ENCODE measurements at places on chromosomes 11 and 22.

GRCh38 chr22:41619979-41620588 lies 759 bp downstream of the DESI1 start:
- no peak for DNase-seq

DNA sequence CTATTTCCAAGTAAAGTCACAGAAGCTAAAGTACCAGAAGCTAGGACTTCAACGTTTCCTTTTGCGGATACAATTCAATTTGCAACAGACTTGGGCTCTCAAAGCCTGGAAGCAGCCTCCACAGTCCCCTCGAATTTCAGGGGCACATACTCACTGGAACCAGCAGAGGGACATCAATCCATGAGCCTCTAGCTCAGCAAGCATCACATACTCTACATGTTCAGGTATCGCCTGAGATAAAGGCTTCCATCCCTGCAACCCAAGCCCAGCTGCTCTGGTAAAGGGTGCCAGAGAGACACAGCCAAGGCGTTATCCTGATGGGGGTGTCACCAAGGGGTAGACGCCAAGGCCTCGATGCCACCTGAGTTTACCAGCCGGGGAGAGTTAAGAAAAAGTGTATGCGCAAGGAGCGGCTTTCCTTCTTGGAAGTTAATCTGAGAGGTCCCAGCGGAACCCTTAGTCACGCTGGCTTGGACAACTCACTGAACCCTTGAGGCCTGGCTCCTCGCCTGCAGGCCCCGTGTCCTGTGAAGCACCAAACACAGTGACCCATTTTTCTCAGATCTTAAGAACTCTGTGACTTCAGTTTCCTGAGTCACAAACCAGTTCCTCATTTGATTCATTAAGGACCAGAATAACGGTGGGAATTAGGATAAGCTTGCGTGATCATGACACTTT lies 13.0 kb downstream of the LTO1 start:
- DNase-seq: no peak

- no peak for DNase-seq
These were observed at the start of gene BACE1-AS for GRCh38 chr11:117290809-117291396. Gene BACE1-AS, plus strand, starts transcription at chr11:117291346.

DNA sequence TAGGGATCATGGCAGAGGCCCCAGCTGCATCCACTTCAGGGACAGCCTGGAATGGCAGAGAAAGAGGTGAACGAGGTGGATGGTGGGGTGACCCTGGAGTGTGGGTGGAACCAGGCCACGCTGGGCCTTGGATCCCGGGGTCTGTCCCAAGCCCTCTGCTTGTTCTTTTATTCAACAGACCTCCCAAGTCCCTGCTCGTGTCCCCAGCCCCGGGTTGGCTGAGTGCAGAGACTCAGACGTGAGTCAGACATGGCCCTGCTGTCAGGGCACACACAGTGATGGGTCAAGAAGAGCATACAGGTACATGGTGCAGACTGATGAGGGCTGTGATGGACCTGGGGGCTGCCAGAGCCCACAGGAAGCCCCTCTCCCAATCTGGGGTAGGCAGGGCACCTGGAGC lies 6.6 kb downstream of the ARHGAP8 start:
- DNase-seq: no peak

- DNase-seq: no peak
These were observed 108.6 kb downstream of the LARGE1 start for GRCh38 chr22:33811686-33812085.

DNA sequence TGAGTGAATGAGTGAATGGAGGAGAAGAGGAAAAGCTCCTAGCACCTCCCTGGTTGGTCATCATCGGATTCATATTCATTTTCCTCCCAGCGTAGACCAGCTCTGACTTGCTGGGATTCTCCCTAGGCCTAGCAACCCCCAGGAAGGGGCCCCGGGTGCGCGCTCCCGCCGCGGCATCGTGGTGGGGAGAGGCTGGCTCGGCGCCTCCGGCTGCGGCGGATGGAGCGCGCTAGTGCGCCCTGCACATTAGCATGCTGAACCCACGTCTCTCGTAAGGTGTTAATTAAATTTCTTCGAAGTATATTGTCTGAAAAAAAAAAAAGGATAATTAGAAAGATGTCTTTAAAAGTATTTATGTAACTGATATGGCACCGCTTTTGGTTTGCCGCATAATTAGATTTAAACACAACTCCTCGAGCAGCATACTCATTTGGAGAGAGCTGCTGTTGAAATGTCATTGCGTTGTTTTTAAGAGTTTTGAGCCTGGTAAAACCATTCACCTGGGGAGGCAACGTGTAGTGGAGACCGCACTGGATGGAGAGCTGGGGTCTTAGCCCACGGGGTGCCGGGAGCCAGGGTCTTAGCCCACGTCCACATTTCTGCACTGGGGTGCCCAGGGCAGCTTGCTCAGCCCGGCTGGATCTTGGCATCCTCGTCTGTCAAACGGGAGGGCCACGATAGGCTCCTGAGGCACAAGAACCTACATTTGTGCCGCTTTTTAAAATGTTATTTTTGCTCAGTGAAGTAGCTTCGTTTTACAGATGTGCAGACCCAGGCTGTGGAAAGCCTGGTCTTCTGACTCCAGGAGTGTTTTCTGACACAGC lies 21.8 kb downstream of the MPPED1 start:
- DNase-seq: no peak

DNA sequence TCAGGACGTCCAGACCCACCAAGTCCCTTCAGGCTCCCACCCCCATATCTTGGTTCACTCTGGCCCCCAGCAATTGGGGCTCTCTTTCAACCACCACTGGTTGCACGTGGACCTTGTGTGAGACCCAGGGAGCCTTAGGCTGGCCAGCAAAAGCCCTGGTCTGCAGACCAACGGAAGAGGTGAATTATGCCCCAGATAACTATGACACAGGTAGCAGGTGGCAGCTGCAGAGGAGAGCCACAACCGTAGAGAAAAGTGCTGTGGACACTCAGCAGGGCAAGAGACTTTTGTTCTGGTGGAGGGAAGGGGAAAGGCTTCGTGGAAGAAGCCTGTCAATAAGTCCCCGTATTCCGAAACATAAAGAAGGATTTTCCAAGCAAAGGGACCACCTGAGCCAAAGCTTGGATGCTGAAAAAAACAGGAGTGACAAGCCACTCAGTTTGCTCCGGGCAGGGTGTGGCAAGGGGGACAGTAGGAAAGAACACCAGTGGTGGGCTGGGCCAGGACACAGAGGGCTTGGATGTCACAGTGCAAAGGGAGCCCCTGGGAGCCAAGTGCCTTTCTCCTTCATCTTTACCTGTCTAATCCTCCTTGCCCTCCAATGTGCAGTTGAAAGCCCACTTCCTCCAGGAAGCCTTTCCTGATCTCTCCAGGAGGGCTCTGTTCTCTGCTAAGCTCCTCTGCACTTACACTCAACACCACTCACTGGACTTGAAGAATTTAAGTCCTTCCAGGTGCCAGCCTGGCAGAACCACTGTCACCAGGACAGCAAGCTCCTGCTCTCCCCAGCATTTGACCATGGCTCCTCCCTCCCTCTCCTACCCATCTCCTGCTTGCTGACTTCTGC lies 264.7 kb downstream of the BUD13 start:
- DNase-seq: no peak

- DNase-seq: no peak
These were observed 156.4 kb upstream of the TBCEL start for GRCh38 chr11:120867531-120867930.

DNA sequence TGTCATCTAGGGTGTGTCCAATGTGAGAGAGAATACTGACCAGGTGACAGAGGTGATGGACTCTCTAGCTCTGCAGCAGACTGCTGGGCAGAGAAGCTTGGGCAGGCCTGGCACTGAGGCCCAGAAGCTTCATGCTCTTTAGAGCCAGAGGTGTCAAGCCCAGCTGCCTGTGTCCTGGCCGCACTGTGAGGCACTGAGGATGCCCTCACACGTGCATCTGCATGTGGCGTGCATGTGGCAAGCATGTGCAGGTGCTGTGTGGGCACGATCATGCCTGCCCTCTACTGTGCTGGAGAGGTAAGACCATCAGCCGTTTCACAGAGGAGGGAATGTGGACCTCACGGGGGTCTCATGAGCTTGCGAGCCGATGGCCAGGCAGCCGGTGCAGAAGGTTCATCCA lies 15.8 kb upstream of the TXNRD2 start:
- DNase-seq: no peak

DNA sequence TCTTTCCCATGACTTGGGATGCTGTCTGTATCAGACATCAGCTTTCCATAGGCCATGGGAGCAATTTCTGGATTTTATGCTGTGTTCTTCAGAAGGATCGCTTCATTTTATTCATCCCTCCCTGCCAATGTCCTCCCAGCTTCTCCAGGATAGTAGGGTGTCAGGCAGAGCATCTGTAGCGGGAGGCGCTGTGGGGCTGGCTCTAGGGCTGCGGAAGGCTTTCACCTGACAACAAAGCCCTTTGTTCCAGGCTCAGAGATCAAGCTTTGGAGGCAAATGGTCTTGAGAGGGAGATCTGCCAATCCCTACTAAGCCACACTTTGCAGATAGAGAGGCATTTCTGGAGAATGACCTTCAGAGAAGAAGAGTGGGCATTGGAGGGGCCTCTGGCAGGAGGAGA lies 29.5 kb upstream of the FTH1 start:
- DNase-seq: peak; percentile 78

DNA sequence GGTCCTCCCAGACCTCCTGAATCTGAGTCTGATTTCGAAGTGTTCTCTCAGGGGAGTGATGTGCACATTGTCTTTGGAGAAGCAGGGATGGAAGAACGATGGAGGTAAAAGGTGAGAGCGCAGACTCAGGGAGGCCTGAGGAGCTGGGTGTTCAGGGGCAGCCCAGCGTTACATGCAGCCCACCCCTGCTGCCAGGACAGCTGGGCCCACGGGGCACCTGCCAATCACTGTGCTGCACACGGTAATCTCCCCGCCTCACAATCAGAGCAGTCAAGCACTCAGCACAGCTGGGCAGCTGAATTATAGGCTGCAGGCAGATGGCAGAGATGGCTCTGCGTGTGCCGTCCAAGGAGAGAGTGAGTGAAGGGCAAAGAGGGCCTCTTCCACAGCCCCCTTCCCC lies 17.9 kb upstream of the HTR3A start:
- DNase-seq: no peak

DNA sequence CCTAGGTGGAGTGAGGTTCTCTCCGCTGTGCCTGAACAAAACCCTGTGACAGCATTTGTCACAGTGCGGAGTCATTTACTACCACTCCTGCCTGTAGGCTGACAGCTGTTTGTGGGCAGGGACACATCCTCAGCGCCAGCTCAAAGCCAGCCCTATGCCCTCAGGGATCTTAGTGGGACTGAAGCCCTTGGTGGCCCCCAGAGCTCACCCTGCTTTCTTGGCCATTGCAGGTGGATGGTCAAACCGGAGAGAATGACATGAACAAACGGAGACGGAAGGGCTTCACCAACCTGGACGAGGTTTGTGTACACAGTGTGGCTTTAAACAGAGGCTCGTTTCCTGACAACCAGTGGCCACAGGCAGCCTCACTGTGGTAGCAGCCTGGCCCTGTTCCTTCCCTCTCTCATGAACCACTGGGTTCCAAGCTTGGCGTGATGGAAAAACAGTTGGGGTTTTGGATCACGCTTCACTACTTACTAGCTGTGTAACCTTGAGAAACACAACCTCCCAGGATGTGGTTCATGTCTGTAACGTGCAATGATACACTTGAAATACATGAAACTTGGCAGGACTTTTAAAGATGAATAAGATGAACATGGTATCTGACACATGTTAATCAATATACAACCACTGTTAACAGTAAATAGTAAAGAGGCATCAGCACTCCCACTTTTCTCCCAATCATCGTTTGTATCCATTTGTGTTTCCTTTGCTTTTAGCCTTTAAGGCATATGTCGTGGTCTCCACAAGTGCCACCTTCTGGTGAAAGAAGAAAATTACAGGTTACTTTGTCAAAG lies 125.8 kb downstream of the MICAL2 start:
- peak; percentile 8 for DNase-seq

- no peak for DNase-seq
These were observed 1.6 kb downstream of the C1QTNF5 start for GRCh38 chr11:119338965-119339588.

DNA sequence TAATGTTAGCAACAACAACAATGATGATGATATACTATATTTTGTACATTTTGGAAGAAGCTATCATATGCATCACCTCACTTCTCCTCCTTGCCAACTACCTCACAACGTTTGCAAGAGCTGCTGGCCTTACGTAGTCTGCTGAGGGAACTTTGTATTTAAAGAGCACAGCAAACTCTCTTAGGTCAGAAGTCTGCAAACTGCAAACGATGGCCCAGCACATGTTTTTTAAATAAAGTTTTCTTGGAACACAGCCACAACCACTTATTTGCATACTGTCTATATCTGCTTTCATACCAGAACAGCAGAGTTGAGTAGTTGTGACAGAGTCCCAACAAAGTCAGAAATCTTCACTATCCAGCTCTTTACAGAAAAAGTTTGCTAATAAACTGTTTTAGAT lies 261.7 kb downstream of the TENM4 start:
- no peak for DNase-seq

- DNase-seq: no peak
These were observed 1.3 kb downstream of the NTM start for GRCh38 chr11:131371791-131372104.

- no peak for DNase-seq
These were observed 34.0 kb upstream of the TRPC6 start for GRCh38 chr11:101617735-101618332.

- no peak for DNase-seq
These were observed 90.4 kb upstream of the GNAZ start for GRCh38 chr22:22979954-22980353.

- no peak for DNase-seq
These were observed 5.9 kb upstream of the GRAMD4 start for GRCh38 chr22:46614025-46614931.

GRCh38 chr11:37394236-37394870 lies 796.3 kb upstream of the RAG2 start:
- DNase-seq: no peak

- no peak for DNase-seq
These were observed 13.5 kb upstream of the SIGIRR start for GRCh38 chr11:428295-428694.

- no peak for DNase-seq
These were observed 31.7 kb downstream of the KIRREL3 start for GRCh38 chr11:126968915-126969314.

DNA sequence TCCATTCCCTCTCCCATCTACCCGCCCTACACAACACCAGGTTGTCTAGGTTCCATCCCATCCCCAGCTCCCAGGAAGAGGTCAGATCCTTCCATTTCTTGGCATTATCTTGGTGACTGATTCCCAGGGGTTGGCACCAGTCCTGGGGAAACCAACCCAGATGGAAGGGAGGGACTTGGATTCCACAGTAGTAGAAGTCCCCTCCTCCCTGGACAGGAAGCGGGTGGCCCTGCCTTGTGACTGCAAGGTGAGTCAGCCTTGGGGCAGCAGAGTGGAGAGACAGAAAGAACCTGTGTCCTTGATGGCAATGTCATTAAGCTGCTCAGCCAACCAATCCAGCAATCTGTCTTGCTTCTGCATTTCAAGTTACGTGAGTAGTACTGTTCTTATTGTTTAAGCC lies 26.5 kb downstream of the SYT13 start:
- DNase-seq: no peak

GRCh38 chr11:103953797-103954486 lies 82.5 kb upstream of the DDI1 start:
- no peak for DNase-seq

- no peak for DNase-seq
These were observed 11.9 kb downstream of the LMO1 start for GRCh38 chr11:8251616-8252295.

All from hippocampal formation (tissue), 2 donors.